Stimulated activated CD8-positive, alpha-beta memory T cell treated with anti-CD3 and anti-CD28 coated beads, Interleukin-15, amount 100 ng/mL, for 24 hours (primary cell): ENCODE measurements at places on chromosomes 6 and 20.

GRCh38 chr6:110334423-110335180 is 23.5 kb downstream of the METTL24 start:
- no peak for DNase-seq

DNA sequence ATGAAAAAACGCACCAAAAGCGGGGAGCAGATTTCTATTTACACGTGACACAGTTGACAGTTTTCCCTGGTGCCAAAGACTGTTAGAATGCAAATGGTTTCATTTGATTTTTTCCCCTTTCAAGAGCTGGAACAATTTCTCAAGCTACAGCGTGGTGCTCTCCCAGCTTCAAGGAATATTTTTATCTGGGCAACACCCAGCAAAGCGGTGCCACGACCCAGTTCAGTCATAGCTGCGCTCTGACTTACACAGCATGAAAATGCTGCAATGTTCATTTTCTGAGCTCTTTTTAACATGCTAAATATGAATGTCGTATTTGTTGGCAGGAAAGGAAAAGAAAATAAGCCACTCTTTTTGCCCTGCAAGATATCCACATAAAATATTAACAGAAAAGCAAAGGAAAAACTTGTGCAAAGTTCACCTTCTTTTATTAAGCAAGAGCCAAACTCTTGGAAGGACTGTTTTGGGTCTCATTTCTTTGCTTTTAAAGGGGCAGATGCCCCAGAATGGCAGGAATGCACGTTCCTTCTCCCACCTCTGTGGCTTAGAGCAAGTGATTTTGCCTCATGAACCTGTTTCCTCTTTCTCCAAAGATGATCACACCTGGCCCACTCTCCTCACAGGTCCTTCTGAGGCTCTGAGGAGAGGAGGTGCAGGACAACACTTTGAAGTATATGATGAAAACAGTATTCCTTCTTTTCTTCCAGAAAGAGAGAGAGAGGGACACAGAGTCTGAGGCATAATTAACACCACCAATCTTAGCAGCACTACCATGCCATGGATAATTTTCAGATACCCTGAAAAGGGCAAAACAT is 47.0 kb downstream of the TTI1 start:
- no peak for DNase-seq

DNA sequence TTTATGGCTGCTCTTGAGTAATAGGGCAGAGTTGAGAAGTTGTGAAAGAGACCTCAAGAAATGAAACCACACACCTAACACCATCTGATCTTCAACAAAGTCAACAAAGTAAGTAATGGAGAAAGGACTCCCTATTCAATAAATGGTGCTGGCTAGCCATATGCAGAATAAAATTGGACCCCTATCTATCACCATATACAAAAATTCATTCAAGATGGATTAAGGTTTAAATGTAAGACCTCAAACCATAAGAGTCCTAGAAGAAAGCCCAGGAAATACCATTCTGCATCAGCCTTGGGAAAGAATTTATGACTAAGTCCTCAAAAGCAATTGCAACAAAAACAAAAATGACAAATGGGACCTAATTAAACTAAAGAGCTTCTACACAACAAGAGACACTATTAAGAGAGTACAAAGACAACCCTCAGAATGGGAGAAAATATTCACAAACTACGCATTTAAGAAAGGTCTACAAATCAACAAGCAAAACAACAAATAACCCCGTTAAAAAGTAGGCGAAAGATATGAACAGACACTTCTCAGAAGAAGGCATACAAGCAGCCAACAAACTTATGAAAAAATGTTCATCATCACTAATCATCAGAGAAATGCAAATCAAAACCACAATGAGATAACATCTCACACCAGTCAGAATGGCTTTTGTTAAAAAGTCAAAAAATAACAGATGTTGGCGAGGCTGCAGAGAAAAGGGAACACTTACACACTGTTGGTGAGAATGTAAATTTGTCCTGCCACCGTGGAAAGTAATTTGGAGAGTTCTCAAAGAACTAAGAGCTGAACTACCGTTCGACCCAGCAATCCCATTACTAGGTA is 4.0 kb downstream of the MAP3K5 start:
- DNase-seq: no peak

DNA sequence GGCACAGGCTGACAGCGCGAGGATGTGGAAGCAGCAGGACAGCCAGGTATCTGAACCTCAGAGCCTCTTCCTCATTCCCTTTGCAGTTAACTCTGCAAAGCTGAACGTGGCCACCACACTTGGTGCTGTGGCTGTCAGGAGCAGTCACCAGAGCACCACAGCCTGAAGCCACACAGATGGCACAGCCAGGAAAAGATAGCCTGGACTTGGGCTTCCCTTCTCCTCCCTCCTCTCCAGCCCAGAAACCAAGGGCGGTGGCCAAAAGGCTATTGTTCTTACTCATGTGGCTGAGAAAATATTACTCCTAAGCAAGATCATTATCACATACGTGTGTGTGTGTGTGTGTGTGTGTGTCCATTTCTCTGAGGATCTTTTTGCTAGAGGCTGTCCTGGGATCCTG is 39.8 kb downstream of the CD164 start:
- DNase-seq: no peak

GRCh38 chr6:148186916-148187315 is 155.7 kb upstream of the SASH1 start:
- DNase-seq: no peak

- DNase-seq: no peak
Observed at GRCh38 chr6:158789115-158789917, 29.9 kb downstream of the EZR start.

- no peak for DNase-seq
Observed at GRCh38 chr20:37841389-37841788, 61.5 kb upstream of the VSTM2L start.

- DNase-seq: no peak
Observed at GRCh38 chr20:4550740-4551139, 171.0 kb upstream of the PRND start.

- no peak for DNase-seq
Observed at GRCh38 chr6:122995921-122996793, at the start of gene CLVS2. CLVS2 (plus strand) TSS chr6:122996235; CDS start chr6:122997778, 1,543 bp downstream.

GRCh38 chr6:30711758-30712380 is 5.2 kb downstream of the MDC1 start:
- no peak for DNase-seq
